ENCODE measurements at places on chromosomes 6 and 20.
A peak's percentile ranks its signal among the peaks of the same experiment; 100 is the strongest.

DNA sequence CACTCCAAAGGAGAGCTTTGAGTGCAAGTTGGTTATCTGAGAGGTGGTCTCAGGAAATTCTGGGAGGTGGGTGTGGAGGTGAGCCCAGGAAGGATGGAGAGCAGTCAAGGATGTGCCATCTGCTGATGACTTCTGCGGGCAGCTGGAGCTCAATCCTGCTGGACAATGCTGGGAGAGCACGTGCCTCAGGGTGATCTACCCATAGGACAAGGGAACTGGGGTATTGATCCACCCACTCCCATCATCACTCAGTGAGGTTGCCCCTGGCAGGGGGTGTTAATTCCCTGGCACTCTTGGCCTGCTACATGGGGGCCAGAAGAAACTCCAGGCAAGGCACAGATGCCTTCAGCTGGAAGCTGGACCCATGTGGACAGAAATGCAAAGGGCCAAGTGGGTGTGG is 7.1 kb upstream of the ZBP1 start:
- DNase-seq, result no peak

DNA sequence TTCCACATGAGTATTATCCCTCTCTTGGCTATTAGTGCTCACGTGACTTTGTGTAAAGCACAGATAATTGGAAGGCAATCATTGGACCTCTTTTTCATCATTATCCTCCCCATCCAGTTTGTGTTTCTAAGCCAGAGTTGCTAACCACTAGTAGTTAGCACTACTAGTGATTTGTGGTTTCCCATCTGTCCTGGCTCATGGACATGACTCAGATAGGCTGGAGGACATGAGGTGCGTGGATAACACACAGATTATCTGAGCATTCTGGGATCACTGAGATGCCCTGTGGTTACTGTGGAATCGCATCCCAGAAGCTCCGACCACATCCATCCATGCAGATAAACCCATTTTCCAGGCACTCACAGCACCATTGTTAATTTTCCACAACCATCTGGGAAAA is 123.8 kb upstream of the NAA20 start:
- DNase-seq, result no peak

- peak; percentile 81 for DNase-seq
Observed at GRCh38 chr20:17995967-17996819, 27.4 kb downstream of the MGME1 start.

DNA sequence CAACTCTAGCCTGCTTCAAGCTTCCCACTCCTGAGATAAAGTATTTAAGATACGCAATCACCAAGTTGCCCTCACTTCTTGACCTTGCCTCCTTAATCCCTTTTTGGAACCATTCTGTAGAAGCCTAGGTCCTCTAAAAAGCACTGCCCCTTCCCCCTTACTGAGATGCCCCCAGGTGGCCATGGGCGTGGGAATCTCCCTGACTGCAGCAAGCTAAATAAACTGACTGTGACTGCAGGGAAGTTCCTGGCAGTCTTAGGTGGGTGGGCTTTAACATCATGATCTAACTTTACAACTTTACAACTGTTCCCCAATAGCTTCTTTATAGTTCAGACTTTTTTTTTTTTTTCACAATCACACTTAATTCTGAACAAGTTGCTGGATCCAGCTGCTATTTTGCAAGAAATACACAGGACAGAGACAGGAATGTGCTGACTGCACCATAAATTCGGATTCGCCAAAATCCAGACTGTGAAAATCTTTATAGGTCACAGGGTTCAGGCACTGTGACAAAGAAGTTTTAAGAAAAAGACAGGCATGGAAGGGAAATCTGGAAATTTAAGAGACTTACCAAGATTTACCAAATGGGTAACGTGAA is 344.2 kb upstream of the SULF2 start:
- DNase-seq, result no peak

- DNase-seq, result peak; percentile 99
Observed at GRCh38 chr6:27809939-27810767, 102.0 kb downstream of the OR2B2 start.

- no peak for DNase-seq
Observed at GRCh38 chr6:147779624-147780023, 271.1 kb downstream of the SAMD5 start.

DNA sequence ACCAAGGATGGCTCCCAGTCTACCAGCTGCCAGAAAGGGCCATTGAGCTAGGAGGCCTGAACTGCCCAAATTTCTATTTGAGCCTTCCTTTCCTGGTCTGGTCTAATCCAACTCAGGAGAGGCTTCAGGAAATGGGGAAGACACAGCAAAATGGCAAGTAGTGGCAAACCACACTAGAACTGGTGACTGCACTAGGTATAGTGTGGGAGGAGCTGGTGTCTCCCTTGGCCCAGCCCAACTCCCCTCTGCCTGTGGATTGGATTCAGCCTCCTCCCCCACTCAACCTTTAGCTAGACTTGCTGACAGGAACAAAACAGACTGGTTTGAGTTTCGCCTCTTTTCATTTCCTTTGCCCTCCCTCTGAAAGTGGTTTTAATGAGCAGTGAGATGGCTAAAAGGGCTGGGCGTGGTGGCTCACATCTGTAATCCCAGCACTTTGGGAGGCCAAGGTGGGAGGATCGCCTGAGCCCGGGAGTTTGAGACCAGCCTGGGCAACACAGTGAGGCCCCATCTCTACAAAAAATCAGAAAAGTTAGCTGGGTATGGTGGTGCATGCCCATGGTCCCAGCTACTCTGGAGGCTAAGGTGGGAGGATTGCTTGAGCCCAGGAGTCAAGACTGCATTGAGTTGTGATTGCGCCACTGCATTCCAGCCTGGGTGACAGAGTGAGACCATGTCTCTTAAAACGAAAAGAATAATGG is 17.5 kb downstream of the MRPS18A start:
- peak; percentile 90 for DNase-seq

DNA sequence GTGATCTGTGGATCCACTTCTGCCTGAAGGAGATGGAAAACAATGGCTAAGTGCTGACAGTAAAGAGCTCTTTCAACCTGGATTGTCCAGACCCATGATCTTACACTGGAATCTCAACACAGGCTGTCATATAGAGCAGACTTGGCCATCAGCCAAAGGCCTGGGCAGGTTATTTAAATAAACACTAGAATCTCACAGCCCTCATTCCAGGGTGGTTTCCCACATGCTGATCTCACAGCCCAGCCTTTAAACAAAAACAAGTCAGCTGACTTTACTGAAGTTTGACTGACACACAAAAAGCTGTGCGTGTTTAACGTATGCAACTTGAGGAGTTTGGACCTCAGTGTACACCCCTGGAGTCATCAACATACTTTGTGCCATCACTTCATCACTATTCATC is 28.4 kb downstream of the SYNDIG1 start:
- no peak for DNase-seq

DNA sequence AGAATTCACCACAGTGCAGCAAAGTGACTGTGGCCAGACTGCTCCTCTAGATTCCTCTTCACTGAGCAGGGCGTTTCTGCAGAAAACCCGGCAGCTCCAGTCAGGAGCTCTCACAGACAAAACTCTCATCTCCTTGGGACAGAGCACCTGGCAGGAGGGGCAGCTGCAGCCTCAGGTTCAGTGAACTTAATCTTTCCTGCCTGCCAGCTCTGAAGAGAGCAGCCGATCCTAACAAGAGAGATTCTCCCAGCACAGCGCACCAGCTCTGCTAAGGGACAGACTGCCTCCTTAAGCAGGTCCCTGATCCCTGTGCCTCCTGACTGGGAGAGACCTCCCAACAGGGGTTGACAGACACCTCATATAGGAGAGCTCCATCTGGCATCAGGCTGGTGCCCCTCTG is 1065.5 kb downstream of the GRIK2 start:
- DNase-seq, result no peak

- no peak for DNase-seq
Observed at GRCh38 chr6:15874821-15875220, 212.0 kb upstream of the DTNBP1 start.

Measured in OCI-M1 (cell line).